ELF-1 (cell line): ENCODE measurements at places on chromosomes 5 and 9.

DNA sequence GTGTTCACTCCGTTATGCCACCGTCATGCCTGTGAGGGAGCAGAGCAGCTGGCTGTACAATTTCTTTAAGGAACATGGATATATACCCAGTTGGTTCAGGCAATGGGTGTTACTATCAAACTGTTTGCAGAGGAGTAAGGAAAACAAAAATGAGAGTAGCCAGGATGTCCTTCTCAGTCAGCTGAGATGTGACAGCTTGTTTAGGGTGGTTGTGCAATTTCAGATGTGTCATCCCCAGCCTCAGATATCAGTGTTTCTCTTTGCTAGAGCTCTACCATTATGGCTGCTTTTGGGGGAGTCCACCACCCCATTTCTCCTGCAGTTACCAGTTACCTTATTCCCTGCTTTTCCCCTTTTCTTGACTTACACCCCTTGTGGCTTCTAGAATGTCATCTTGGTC is 135.2 kb upstream of the SLC24A2 start:
- no peak for DNase-seq

GRCh38 chr5:36530215-36530614 is 76.2 kb upstream of the SLC1A3 start:
- DNase-seq: no peak

DNA sequence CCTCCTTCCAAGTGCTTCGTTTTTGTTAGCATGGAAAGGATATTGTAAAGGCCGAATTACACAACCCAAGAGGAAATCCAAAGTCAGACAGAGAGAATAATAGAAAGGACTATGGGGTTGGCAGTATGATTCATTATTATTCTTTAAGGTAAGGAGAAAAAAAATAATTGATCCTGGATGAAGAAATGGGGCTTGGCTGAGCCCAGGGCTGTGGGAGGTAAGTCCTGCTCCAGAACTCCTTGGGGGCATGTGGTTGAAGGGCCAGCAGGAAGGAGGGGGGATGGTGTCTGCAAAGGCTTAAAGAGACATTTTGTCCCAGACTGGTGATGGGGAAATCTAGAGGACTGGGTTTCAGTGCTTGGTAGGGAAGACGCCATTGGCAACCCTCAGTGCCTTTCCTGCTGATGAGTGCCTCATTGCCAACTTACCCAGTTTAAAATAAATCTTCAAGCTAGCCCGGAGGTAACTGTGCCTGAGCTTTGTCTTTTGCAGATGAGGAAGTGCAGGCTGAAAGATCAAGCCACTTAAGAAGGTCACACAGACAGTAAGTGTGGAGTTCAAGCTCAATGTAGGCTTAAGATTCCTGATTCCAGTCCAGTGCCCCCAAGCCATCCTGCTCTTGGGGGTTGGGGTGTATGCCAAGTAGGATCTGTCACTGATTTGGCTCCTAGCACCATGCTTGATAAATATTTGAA is 30.2 kb downstream of the FOXI1 start:
- DNase-seq: no peak

- DNase-seq: no peak
Observed at GRCh38 chr5:115735108-115735998, 81.1 kb downstream of the CDO1 start.

- DNase-seq: peak; percentile 92
Observed at GRCh38 chr9:16133556-16134227, 580.8 kb downstream of the CCDC171 start.

- DNase-seq: no peak
Observed at GRCh38 chr5:64207978-64208377, 42.3 kb downstream of the RNF180 start.

DNA sequence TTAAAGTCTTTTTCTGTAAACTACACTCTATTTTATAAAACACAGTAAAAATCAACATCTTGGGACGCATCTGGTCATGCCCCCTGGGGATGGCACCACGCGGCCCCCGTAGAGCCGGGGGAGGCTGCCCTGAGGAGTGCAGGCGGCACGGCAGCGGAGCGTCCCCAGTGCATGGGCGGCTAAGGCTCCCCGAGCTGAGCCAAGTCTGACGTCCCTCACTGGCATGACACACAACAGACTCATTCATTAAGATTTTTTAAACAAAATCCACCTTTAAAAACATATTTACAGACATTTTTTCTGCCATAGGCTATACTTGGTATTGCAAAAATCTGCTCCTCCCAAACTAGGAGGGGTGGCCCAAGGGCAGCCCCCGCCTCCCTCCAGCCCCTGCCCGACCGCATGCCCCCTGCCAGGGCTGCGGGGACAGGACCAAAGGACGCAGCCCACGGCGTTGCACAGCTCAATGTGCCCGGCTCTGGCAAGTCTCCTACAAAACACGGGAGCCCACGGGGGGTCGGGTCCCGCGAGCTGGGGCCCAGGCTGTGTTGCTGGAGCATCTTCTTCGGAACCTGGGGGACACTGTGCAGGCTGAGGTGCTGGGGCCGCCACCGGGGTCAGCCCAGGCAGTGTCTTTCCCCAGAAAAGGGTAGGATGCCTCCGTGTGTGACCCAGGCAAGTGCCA is 11.8 kb upstream of the SEC16A start:
- no peak for DNase-seq

GRCh38 chr5:143220748-143221251 is 182.7 kb downstream of the NR3C1 start:
- no peak for DNase-seq

DNA sequence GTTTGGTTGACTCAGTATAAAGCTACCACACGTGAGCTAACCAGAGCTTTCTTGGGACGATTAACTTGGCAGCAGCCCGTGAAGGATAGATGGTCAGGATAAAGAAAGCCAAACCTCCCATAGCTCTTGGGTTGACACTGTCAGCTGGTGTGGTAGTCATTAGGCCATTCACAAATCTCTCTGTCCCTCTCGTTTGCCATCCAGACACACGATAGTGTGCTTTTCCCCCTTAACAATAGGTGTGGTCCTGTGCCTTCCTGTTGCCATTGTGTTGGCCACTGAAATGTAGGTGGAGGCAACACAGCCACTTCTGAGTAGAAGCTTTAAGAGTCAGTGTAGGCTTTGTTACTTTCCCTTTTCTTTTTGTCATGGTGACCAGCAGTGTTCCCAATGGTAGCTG is 11.7 kb downstream of the OR13J1 start:
- no peak for DNase-seq
